Small intestine (tissue), 16 donors: ENCODE measurements at places on chromosomes 2 and 18.

- no peak for DNase-seq
Observed at GRCh38 chr2:237059155-237059875, 26.4 kb upstream of the COPS8 start.

- no peak for DNase-seq
Observed at GRCh38 chr2:50547521-50547920, 484.4 kb downstream of the NRXN1 start.

DNA sequence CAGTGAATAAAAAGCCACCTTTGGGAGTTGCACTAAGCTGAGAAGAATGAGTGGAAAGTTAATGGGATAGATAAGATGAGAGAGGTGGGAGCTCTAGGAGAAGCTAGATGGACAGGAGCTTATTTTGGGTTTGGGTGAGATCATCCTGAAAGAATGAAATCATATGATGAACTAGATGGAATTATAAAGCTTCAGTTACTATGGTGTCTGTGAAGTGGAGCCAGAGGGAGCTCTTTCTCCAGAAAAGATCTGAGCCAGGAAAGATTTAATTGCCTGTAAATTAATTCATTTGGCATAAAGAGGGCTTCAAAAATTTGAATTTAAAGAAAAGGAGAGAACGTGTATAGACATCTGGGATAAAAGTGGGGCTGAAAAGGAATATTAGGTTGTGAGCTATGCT lies 10.3 kb downstream of the DNAH6 start:
- DNase-seq: no peak

DNA sequence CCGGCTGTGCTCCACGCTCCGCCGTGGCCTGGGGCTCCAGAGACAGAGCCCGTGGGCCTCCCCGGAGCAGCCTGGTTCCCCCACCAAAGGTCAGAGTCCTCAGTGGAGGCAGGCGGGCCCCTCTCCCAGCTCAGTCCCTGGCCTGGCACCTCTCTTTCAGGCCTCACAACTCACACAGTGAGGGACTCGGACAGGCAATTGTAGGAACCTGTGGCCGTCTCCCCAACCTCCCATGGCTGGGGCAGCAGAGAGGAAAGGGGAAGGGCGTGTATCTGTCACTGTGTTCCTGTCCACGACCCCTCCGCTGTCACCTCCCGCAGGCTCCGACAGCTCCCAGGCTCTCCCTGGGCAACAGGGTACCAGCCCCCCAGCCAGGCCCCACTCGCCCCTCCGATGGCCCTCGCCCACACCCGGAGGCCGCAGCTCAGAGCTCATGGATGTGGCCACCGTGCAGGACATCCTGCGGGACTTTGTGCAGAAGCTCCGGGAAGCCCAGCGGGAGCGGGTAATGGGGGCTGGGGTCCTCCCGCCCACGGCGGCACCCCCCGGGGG lies 32.4 kb upstream of the SNED1 start:
- no peak for DNase-seq

DNA sequence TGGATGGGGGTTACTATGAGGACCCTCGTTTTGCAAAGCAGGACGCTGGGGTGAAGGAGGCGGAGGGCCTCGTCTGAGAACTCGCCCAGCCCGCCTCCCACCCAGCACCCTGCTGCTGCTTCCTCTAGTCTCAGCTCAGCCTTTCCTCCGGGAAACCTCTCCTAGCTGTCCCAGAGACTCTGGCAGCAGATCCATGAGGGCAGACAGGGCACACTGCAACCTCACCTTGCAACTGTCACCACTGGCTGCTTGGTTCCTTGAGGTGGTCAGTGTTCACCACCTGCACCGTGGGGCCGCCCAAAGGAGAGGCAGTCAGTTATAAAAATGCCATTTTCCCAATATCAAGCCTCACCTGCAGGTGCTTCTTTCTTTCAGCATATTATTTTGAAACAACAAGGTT lies 45.6 kb downstream of the PARD6G start:
- no peak for DNase-seq

- DNase-seq: no peak
Observed at GRCh38 chr2:144505245-144505831, 14.6 kb downstream of the ZEB2 start.
